ENCODE measurements at places on chromosomes 2 and 18.

DNA sequence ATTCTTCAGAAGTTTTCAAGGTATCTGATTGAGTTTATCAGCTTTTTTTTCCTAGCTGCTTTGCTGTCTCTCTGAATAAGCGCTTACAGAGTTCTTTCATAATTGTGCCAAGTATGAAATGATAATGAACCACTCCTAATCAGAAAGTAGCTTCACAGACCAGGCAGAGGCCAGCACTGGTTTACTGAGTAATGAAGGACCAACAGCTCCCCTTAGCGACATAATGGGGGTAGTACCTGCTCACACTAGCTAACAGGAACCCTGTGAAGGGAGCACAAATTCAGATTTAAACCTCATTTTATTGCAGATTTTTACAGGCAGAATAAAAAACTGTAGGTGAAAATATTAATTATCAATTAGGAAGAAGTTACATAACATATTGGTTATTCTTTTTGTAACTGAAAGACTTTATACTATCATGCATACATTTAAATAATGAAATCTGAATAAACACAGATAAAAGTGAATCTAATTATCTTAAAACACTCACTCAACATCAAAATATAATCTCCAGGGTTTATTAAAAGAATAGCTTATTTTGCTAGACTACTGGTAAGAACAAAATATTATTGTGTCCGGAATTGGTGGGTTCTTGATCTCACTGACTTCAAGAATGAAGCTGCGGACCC, 53.7 kb upstream of the LRRC30 start:
- no peak for ATAC-seq

- ATAC-seq = no peak
Measured at GRCh38 chr2:24797644-24798043, 4.4 kb downstream of the CENPO start.

DNA sequence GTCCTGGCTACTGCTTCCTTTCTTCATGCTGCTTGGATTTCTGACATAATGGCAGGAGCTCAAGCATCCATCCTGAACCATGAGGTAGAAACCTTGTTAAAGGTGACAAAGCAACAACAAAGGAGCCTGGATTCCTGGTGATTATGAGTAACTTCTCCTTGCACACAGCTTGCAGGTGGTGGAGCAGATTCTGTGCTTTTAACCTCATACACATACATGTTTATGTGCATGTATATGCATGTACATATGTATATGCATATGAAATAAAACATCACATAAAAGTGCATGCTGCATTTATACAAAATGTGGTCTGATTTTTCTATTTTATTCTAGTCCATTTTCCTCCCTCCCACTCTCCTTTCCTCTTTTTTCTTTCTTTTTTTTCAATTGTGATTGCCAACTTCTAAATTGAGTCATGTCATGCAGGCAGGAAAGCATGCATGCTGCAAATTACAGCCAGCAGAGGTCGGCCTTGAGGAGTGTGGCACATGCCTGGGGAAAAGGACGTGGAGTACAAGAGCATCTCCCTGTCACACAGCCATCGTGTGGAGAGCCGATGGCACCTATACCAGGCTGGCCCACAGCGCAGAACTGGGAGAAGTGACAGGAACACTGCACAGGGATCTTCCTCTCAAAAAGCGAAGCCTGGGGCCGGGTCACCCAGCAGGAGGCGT, 17.9 kb downstream of the LCT start:
- peak; percentile 39 for ATAC-seq

DNA sequence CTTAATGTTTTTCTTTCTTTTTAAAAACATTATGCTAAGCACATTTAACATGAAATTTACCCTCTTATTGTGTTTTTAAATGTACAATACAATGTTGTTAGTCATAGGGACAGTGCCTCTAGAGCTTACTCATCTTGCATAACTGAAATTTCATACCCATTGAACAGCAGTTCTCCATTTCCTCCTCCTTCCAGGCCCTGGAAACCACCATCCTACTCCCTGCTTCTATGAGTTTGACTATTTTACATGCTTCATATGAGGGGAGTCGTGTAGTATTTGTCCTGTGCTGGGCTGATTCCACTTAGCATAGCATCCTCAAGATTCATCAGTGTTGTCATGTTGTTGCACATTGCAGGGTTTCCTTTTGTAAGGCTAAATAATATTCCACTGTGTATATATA, 92.6 kb downstream of the SPATS2L start:
- peak; percentile 94 for ATAC-seq
